ENCODE measurements at places on chromosomes 6 and 20.

- DNase-seq, result no peak
Observed at GRCh38 chr6:155314773-155315515, 660 bp upstream of the TFB1M start.

DNA sequence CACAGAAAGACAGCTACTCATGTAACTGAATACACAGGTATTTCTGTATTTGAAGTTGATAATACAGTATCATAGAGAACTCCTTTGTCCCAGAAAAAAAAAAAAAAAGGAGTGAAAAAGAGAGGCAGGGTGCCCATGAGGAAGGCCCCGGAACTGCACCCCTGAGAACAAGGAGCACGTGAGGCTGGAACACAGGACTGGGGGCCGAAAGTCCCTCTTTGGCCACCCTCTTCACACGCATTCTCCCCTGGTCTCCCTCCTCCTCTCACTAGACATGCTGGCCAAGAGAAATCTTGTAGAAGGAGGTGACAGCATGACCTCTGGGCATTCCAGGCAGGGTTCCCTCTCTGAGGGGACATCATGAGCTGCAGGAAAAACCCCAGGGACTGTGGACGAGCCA lies 62.7 kb upstream of the TRAF3IP2 start:
- no peak for DNase-seq

DNA sequence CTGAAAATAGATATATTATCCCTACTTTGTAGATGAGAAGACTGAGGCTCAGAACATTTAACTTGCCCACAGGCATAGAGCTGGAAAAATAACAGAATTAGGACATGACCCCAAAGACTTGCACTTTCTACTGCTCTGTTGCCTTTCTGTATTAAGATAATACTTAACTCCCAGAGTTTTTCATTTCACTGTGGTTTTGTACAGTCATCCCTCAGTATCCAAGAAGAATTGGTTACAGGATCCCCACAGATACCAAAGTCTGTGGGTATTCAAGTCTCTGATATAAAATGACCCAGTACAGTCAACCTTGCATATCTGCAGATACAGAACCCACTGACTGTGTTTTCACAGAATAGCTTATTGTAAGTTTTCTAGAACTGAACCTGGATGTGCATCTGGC lies 16.8 kb downstream of the MRS2 start:
- DNase-seq, result no peak

- DNase-seq, result no peak
Observed at GRCh38 chr6:5851261-5851757, 155.4 kb downstream of the NRN1 start.

DNA sequence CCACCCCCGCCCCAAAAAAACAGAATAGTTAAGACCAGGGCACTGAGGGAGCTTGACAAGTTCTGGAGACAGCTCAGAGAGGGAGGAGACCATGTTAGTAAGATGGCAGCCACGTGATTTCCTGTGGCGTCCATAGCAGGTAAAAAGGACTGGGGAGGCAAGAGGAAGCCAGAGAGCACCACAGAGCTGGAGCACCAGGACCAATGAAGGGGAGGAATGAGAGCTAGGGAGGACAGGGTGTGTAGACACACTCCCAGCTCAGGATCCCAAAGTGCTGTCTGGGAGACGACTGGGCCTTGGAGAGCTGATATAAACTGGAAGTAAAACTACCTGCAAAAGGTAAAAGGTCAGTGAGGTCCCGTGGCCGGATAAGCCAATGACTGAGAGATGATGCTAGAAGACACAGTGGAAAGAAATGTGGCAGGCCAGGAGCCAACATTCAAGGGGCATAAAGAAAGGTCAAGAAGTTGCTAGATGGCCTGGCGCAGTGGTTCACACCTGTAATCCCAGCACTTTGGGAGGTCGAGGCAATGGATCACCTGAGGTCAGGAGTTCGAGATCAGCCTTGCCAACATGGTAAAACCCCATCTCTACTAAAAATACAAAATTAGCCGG lies 39.0 kb downstream of the SLC23A2 start:
- DNase-seq, result no peak

DNA sequence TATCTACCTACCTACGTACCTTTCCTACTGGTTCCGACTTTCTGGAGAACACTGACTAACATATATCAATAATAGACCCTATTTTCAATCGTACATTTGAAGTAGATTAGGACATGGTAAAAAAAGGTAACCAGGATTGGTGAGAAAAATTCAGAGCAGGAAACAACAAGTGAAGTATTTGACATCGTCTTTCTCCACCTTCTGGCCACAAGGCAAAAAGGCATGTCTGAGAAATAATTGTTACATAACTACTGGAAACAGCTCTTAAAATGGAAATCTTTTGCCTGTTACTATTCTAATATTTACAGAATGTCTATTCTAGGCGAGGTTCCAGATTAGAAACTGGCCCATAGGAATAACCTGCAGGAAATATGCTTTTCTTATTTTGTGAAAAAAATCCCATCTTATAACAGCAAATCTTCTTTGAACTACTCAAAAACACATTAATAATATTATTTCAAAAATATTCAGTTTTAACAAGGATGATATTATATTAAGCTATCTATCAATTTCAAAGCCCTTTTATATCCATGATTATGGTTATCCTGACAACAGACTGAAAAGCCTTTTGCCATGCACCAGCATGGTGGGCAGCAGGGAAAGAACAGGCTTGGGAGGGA lies 80.8 kb downstream of the RCAN2 start:
- no peak for DNase-seq

- no peak for DNase-seq
Observed at GRCh38 chr20:18224968-18225568, 63.3 kb upstream of the ZNF133 start.

- DNase-seq, result no peak
Observed at GRCh38 chr6:37017606-37018197, 12.2 kb downstream of the FGD2 start.

DNA sequence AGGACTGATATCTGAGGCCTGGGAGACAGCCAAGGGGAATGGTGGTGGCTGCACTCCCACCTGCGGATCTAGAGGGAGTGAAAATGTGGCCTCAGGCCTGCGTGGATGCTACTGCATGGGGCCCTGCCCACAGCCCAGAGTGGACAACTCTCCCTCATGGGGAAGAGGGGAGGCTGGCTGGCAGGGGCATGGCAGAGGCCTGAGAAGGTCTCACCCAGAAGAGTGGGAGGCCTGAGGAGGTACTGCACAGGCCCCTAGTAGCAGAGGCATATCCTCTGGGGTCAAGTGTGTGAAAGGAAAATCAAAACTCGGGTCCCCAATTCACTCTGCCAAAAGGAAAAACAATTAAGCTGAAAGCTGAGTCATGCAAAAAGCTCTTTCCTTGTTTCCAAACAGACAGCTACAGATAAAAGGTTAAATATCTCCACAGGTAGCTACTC lies 158.2 kb downstream of the AKAP7 start:
- no peak for DNase-seq

DNA sequence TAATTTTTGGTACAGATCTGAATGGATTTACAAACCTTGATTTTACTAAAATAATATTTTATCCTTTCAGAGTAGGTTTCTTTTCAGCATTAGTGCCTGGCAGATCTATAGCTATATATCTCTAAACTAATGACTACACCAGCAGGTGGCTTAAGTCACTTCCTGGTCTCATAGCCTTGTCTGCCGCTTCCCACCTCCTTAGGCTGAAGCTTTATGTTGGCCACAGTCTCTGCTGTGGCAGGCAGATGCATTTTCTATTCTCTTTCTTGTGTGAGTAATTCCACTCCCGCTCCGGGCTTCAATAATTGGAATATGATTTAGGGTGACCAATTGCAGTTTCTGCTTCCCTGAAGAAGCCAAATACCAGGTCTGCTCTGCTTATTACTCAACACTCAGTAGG lies 226.8 kb upstream of the HS3ST5 start:
- no peak for DNase-seq

GRCh38 chr20:15220778-15221565 lies 883.6 kb upstream of the FLRT3 start:
- no peak for DNase-seq

GRCh38 chr6:158174514-158174913 lies 6.4 kb downstream of the GTF2H5 start:
- no peak for DNase-seq

- DNase-seq, result no peak
Observed at GRCh38 chr6:78484198-78485064, 382.9 kb upstream of the IRAK1BP1 start.

DNA sequence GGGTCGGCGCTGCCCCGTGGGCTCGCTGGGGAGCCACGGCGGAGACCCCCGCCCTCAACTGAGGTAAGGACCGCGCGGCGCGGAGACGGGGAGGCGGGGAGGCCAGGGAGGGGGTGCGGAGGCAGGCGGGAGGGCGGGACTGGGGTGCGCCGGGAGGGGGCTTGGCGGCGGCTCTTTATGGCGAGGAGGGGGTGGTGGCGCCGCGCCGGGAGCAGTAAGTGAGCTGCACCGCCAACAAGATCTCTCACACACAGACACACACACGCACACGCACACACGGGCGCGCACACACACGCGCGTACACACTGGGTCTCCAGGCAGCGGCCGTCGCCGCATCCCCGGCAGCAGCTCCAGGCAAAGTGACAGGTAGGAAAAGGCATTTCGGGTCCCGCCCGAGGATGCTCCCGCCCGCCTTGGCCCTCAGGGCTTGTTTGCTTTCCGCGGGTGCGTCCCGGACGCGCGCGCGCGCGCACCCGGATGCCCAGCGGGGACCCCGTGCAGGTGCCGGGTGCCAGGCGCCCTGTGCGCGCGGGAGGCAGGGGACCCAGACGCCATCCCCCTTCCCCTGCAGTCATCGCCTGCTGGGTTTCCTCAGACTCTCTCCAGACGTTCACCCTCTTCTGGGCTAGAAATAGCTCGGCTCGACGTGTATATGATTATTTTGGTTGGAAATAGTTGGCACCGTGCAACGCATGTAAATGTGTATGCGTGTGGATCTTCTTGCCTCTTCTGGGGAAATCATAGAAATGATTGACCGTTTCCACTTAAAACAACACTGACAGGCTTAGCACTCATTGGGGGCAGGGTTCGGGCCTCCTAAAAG lies at the start of gene PLCB4:
PLCB4 (plus strand) TSS at position 247 of the 823 bp plus-strand sequence. CDS start 238,728 bp downstream, outside the sequence.
- DNase-seq, result no peak
